Activated T-cell treated with anti-CD3 and anti-CD28 coated beads, Interleukin-2, amount 50 U/mL, for 4 hours (primary cell): ENCODE measurements at places on chromosomes 3 and 15.

DNA sequence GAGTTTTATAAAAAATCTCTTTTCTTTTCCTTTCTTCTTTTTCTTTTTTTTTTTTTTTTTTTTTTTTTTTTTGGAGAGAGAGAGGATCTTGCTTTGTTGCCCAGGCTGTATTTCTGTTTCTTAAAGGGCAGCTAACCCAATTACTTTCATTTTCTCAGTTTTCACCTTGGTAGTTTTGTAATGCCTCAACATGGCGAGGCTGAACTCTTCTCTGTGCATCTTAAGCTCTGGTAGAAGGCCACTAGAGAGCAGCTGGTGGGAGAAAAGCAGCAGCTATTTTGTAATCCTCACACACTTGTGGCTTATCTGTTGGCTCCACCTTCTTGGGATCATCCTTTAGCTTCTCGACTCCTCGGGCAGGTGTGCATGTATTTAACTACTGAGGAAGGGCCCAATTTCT lies 152.2 kb upstream of the MEIS2 start:
- DNase-seq: no peak

DNA sequence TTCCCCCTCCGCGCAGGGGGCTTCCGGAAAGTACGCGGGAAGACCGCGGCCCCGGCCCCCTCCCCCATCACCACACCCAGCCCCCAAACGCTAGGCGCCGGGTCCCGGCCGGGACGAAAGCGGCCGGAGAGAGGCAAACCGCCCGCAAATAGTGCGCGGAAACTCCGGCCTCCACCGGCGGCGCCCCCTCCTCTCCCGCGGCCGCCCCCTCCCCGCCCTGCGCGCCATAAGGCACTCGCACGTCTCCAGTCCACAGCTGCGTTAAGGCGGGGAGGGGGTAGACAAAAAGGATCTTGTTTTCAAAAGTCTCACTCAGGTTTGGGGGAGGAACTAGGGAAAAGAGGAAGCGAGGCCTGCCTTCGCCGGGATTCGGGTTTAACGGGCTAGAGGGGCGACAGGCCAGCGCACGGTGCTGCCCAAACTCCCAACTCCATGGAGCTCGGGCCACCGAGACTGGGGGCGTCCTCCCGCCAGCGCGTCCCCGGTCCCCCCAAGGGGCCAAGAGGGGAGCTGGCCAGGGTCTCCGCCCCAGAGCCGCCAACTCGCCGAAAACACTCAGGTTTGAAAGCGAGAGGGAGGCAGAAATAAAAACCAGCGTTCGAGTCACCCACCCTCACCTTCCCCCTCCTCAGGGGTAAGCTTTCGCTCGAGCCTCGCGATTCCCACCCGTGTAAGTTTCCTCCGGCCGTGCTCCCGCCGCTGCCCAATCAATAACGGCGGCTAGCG lies 1.8 kb downstream of the ANP32A start:
- DNase-seq: peak; percentile 33

DNA sequence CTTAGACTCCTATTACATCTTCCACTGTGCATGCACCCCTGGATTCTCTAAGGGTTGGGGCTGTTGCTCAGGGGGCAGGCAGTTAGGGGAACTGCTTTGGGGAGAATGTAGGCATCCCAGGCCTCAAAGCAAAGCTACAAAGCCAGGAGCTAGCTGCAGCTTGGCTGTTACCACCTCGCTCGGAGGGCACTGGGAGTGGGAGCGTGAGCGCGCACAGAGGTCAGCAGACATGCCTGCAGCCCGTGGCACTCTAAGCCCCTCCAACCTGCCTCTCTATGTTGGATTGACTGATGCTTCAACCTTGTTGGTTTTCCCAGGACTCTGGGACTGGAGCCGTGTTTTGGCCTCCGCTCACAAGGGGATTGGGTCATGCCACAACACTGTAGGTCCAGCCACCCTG lies 69.8 kb downstream of the CPN2 start:
- no peak for DNase-seq

- no peak for DNase-seq
Measured at GRCh38 chr3:50297896-50298725, 1.1 kb downstream of the HYAL3 start.

DNA sequence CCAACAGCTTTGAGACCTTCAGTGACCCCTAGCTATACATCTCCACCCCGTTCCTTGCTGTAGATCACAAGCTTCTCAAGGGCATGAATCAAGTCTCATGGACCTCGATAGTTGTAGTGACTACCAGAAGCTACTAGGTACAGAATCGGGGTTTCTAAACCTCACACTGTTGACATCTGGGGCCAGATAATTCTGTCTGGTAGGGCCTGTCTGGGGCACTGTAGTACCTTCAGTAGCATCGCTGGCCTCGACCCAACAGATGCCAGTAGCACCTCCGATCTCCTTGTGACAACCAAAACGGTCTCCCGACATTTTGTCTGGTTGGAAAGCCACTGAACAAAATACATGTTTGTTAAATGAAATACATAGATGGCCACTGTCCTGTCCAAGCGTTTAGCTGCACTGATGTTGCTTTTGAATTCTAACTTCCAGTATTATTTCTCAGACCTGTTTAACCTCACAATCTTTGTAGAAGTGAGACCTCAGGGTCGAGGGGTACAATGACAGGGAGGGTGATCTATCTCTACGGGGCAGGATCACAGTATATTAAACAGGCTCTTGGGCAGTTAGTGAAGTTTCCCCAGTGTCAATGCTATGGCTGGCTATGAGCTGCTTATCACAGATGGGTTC lies 262.5 kb upstream of the IGF1R start:
- DNase-seq: no peak

- no peak for DNase-seq
Measured at GRCh38 chr15:60718661-60719069, 239.7 kb upstream of the ICE2 start.
